ENCODE measurements at places on chromosomes 1 and 21. TPM values are rescaled to one million over a fixed set of nuclear protein-coding genes. Genes with fewer than 3 reads are reported as not detected.

The SPRR2F gene
- not detected for polyA plus RNA-seq

The TRPM2 gene
- 0.75 TPM for polyA plus RNA-seq

The GNAT2 gene
- not detected for polyA plus RNA-seq

- DNase-seq, result no peak
Measured at GRCh38 chr1:186536273-186536890, 75.5 kb upstream of the PDC start.

DNA sequence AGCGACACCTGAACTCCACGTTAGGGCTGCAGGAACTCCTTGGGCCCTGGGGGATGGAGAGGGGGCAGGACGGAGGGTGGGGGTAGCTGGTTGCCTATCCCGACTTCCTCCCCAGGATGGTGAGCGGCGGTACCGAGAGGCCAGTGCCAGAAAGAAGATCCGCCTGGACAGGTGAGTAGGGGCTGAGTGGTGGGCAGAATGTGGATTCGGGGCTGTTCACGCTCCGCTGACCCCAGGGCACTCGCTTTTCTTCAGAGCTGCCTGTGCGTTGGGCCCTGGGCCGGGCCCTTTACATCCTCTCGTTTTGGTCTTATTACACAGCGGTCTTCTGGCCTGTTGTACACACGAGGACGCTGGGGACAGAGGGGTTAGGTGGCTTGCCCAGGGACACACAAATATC, 20.8 kb downstream of the FAM151A start:
- DNase-seq, result no peak

DNA sequence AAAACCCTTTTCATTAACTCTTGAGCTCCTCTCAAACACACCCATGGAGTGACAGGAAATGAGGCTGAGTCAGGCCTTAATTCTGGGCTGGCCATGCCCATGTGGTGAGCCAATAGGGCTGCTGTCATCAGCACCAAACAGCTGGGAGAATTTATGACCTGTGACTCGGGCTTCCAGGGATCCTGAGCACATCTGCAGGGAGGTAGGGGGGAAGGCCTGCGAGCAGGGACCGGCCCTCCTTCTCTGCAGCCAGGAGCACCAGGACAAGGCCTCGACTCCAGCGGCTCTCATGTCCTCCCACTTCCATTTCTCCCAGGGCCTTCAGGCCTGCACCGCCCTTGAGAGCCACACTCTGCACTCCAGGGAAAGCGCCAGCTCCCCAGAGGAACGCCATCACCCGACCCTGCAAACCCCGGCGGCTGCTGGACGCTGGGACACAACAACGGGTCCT, 14.6 kb downstream of the RIPK4 start:
- DNase-seq, result no peak

DNA sequence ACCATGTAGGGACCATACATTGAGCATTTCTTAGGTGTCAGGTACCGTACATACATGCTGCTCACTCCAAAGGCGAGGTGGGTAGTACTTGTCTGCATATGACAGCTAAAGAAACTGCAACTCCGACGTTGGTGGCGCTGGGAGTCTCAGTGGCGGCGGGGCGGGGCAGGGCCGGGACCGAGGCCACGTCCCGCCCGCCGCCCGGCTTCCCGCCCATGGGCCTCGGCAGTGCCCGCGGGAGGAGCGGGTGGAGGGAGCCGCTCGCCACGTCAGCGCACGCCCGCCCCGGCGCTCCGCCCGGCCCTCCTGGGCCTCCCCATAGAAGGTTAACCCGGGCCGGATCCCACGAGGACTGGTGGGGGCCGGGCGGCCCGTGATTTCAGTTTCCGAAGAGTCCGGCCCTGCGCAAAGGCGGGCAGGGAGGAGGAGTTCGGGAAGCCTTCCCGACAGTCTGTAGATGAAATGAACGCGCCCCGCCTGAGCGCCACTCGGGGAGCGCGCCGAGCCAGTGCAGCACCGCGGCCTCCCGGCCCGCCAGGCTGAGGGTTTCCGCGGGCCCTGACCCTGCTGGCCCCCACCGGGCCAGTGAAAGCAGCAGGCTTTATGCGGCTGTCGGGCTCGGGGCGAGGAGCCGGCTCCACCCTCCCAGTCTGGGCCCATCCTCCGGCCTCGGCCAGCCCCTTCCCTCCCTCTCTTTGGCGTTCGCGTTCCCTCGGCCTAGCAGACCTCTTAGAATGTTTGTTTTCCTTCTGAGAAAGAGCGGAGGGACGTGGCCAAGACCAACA, 119.9 kb upstream of the JUN start:
- DNase-seq, result peak; percentile 68

DNA sequence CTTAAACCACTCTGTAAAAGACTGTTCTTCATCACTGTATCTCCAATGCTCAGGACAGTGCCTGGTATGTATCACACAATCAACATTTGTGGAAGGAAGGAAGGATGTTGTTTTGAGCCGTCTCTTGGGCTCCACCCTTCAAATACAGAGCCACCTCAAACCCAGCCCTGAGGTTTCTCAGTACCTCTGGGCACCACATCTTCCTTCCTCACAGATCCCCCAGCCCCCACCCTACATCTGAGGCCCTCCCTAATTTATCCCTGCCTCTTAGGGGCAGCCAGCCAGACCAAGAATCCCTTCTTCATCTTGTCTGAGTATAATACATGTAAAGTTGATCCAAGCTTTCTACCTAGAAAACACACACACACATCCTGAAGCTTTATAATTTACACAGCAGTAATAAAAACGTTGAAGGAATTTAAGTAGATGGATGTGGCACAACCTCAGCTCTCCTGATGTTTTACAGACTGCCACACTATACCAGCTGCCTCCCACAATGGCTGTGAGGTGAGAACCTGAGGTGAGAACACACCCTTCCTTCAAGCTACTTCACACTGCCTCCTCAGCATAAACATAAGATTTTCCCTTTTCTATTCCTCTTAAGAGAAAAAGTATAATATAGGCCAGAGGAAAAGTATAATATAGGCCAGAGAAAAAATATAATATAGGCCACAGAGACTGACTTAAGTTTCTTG, 48.5 kb downstream of the CDC7 start:
- DNase-seq, result no peak

DNA sequence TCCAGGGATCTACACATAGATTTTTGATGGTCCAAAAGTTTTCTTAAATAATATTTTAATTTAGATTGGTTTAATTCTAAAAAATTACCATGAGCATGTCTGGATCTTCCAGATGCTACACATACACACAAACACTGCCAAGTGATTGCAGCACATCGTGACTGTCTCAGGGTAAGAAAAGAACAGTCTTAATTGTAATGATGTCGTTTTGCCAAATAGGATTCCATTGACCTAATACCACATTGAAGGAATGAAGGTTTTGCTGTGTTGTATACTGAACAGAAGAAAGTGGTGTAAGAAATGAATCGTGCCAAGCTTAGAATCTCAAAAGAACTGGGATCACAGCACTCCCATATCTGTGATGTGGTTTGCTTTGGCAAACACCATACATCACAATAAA, 633.3 kb upstream of the CAMK1G start:
- no peak for DNase-seq

DNA sequence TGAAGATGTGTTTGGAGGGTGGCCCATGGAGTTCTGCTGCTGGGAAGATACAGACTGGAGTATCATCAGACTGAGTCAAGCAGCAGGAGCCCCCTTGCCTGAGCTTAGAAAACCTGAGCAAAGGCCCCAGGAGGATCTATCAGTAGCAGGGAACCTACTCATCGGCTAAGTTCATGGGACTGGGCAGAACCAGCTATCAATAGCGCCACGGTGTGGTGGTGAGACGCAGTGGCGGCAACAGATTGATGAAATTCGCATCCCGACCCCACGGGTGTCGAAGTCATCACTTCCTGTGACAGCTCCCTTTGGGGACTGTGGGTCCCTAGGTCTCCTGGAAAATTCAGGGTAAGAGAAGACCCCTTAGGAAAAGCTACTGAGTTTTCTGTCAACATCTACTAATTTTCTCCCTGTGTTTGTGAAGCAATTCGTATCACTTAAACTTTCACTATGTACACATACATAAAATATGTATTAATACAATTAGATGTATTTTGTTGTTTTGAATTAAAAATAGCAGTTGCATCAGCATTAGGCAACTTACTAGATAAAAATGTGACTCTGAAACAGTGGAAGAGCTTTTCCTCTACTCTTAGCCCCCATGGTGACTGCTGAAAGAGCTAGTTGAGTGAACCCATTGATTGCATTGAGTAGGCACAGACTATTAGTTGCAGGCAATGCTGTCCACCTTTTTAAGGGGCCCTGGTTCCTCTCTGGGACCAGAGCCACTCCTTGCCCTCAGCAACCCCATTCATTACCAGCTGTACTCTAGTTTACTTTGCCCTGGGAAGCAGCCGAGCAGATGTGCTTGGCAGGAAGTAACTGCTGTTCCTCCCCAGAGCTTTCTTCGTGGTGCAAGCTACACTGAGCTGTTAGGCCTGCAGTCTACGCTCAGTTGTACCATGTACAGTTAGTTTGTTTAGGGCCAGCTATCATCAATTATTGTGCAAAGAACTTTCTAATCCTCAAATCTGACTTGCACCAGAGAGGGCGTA, 7.3 kb upstream of the CACNA1S start:
- DNase-seq, result no peak

- DNase-seq, result no peak
Measured at GRCh38 chr1:208587110-208587509, 342.9 kb upstream of the PLXNA2 start.

DNA sequence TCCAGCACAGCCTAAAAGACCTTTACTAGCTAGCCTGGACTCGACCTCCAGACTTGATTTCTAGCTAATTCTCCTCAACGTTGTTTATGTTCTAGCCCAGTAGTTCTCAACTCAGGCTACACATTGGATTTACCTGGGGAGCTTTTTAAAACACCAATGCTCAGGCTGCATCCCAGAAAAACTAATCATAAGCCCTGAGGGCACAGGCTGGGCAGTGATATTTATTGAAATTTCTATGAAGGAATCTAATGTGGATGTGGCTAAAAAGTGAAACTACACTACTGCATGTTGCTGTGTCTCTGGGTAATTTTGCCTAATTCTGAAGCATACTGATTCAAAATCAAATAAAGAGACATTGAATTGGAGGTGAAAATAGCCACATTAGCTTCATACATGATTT, 479.4 kb downstream of the KCNT2 start:
- DNase-seq, result no peak

GRCh38 chr1:109603229-109603628, 16.2 kb downstream of the GNAT2 start:
- DNase-seq, result no peak

- DNase-seq, result no peak
Measured at GRCh38 chr1:247266053-247266452, 10.2 kb downstream of the VN1R5 start.

DNA sequence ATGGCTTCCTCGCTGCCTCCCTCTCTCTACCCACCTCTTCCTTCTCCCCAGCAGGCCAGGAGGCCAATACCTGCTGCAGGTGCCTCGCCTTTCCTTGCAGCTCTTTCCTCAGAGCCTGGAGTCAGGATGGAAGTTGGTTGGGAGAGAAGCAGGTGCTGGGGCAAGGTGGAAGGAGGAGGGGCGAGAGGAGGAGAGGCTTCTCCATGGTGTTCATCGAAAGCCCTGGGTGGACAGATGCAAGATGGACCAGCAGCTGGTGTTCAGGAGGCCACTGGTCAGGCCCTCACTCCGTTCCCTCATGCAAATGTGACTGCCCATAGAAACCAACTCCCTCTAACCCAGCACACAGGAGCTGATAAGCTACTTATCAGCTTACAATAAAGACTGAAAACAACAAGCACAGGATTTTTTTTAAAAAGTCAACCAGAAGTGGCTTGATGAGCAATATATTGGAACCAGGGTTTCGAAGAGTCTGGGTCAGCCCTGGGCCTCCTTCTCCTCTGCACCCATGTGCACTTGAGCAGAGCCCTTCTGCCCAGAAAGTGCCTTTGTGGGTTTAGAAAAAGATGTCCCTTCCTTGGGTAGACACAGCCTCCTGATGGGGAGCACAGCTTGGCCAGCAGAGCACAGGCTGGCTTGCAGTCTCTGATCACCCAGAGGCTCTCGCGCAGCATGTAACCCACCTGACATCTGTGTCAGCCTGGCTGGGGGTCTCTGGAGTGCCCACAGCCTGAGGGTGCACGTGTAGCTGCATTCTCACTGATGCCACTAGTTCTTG, 16.6 kb upstream of the GSTM4 start:
- no peak for DNase-seq

Data from right renal cortex interstitium (tissue), 3 donors.